A549 treated with ZK216348 at 1 μM for 4 hours (cell line): ENCODE measurements at places on chromosomes 7 and 10. TPM values are rescaled to one million over a fixed set of nuclear protein-coding genes. Genes with fewer than 3 reads are reported as not detected.

Gene HABP2
- 0.07 to 0.12 TPM (median 0.09 TPM) in 4 of 5 replicates, not detected in the other for total RNA-seq

Gene NUPR2
- total RNA-seq = not detected in 5 replicates

Gene CDC14C
- total RNA-seq = not detected in 5 replicates

Gene ZNF425
- 1.3 to 1.9 TPM (median 1.5 TPM) in 5 replicates for total RNA-seq

Gene CCL24
- not detected in 5 replicates for total RNA-seq

Gene YKT6
- 101 to 122 TPM (median 121 TPM) in 5 replicates for total RNA-seq

Gene LRRTM3
- total RNA-seq = not detected in 5 replicates

Gene PON1
- total RNA-seq = 0.37 to 1.5 TPM (median 0.92 TPM) in 5 replicates
